ENCODE measurements at places on chromosomes 1 and 21.

DNA sequence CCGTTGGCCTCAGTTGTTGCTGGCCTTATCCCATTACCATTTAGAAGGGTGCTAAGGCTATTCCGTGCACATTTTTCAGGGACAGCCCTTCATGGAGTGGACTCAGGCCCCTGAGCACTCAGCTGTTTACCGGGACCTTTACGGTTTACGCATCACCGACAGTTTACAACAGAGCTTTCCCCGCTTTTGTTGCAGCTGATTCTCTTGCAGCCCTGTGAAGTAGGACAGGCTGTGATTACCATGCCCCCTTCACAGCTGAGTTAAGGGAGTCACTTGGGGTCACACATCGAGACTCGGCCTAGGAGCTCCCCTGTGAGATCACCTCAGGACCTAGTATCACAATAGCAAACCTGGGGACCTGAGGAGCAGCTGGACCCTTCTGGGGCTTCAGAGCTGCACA is 41.9 kb downstream of the PTPRF start:
- DNase-seq, result no peak

- no peak for DNase-seq
These were observed 170.1 kb downstream of the PGBD5 start for GRCh38 chr1:230255991-230256390.

- no peak for DNase-seq
These were observed 125.3 kb downstream of the GREM2 start for GRCh38 chr1:240486611-240487010.

- DNase-seq, result no peak
These were observed 7.6 kb downstream of the TCEA3 start for GRCh38 chr1:23416964-23417363.

- DNase-seq, result no peak
These were observed 63.1 kb upstream of the MUTYH start for GRCh38 chr1:45403298-45403697.

GRCh38 chr1:228006034-228006785 is 588 bp upstream of the WNT3A start:
- peak; percentile 24 for DNase-seq

- no peak for DNase-seq
These were observed 55.0 kb downstream of the CNIH3 start for GRCh38 chr1:224671076-224671475.

DNA sequence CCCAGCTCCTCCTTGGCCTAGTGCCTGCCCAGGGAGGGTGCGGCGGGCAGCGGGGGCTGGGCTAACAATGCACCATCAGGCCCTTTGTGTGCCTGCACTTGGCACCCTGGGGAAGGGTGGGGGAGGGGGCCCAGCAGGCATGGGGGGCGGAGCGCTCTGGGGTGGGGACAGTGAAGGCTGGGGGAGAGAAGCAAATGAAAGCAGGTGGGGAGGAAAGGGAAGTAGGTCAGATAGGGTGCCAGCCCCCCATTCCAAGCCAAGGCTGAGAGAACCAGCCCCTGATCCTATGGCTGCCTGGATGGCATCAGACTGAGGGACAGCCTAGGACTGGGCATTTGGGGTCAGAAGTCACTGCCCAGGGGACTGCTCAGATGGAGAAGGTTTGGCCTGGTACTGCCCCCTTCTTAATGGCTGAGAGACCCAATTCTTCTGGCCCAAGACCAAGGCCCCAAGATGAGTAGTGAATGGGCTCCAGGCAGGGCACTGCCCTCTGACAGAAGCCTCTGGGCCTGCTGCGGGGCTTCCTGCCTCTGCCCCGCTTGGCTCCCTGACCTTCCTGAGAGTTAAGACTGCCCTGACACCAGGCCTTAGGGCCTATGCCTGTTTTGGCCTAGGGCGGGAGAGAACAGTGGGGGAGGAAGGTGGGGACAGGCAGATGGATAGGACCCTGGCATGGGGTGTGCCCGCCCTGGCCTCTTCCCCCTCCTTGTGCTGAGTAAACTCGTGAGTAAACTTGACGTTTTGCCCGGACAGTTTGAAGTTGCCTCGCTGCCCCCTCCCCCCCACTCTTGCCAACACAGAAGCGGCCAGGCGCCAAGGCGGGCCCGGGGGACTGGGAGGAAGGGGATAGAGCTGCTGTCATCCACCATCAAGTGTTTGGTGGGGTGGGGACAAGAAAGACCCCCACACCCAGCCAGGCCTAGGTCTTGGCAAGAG is 2.7 kb downstream of the ZBTB7B start:
- DNase-seq, result no peak

DNA sequence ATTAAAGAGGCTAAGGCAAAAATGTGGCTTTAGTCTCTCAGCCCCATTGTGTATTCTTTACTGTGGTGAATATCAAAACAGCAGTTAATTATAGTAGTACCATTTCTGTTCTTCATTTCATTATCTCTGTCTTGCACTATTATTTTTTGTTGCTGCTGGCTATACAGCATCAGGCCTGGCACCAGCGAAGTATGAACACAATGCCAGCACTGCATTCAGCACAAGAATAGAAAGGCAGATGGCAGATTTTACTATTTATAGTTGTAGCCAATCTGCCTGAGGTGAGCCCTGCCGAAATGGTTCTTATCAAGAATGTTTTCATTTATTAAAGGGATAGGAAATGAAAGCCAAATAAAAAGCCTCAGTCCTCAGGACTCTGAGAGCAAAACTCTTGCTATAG is 72.1 kb downstream of the GPR52 start:
- DNase-seq, result no peak

- DNase-seq, result no peak
These were observed 11.0 kb downstream of the CA6 start for GRCh38 chr1:8956461-8957349.

DNA sequence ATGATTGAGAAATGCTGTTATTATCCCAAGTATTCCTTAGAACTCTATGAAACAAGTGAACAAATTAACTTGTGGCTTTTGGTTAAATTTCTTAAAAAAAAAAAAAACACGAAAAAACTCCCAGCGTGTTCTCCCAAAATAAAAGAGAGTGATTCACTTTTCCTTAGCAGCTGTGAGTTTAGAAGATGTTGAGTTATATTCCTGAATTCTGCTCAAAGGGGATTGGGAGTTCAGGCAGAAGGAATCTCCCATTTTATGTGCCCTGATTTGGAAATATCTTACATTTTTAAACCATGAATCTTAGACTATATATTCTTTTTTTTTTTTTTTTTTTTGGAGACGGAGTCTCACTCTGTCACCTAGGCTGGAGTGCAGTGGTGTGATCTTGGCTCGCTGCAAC is 34.3 kb downstream of the SMG7 start:
- DNase-seq, result no peak

GRCh38 chr1:201310986-201311355 is 27.7 kb downstream of the PKP1 start:
- DNase-seq, result peak; percentile 76

GRCh38 chr1:63203641-63204040 is 118.7 kb upstream of the FOXD3 start:
- no peak for DNase-seq

- peak; percentile 81 for DNase-seq
These were observed 62.9 kb downstream of the TBX19 start for GRCh38 chr1:168343566-168343965.
